ENCODE measurements at places on chromosomes 1 and 21.

- no peak for DNase-seq
Observed at GRCh38 chr1:53943090-53943489, 2.4 kb downstream of the IFT25 start.

- no peak for DNase-seq
Observed at GRCh38 chr1:247638011-247638410, 32.6 kb downstream of the OR2G3 start.

DNA sequence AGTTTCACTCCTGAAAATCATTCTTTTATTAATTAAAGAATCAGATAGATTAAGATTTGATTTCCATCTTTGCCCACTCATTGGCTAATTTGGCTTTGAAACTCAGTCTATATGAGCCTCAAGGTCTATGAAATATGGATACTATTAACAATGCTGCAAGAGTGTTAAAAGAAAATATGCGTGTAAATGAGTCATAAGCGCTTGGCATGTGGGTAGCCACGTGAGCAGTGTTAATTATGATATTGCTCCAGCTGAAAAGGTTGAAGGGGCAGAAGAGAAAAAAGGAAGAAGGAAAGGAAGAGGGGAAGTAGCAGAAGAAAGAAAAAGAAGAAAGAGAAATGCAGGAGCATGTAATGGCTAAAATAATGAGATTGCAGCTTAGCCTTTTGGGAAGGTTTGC lies 151.4 kb downstream of the CHRM3 start:
- DNase-seq = no peak

- no peak for DNase-seq
Observed at GRCh38 chr1:166884971-166885370, 8.9 kb upstream of the TADA1 start.

DNA sequence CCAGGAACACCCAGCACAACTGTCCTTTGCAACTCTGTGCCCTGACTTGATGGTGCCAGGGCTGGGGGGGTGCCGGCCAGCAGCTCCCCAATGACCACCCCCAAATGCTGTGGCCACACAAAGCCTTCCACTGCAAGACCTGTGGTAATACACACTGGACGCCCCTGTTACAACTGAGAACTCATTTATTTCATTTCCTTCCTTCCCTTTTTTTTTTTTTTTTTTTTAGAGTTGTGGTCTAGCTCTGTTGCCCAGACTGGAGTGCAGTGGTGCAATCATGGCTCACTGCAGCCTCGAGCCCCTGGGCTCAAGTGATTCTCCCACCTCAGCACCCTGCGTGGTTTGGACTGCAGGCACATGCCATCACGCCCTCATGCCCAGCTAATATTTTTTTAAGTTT lies 25.2 kb downstream of the TP73 start:
- DNase-seq = no peak

GRCh38 chr21:43778469-43779335 lies 2.6 kb upstream of the CSTB start:
- no peak for DNase-seq

- DNase-seq = no peak
Observed at GRCh38 chr1:41296506-41296905, 54.4 kb upstream of the SCMH1 start.
